Upper lobe of left lung (tissue), 6 donors: ENCODE measurements at places on chromosomes 1 and 21. TPM values are rescaled to one million over a fixed set of nuclear protein-coding genes. Genes with fewer than 3 reads are reported as not detected.

GRCh38 chr1:145955436-145955835, 2.4 kb downstream of the LIX1L start:
- peaks cover 28% of the 10 kb centered on the region for H3K4me1 ChIP-seq
- H3K36me3 ChIP-seq, result peaks cover 11% of the 10 kb centered on the region
- H3K27me3 ChIP-seq, result no peaks in the 10 kb centered on the region
- H3K4me3 ChIP-seq, result no peak overlapping the region
- H3K27ac ChIP-seq, result no peak overlapping the region

The CRYBG2 gene
- total RNA-seq, result 3.7 TPM

The IL22RA1 gene
- 0.79 TPM for total RNA-seq

- DNase-seq, result no peak
- H3K27me3 ChIP-seq, result no peaks in the 10 kb centered on the region
- peak overlapping the region; percentile 84 for H3K27ac ChIP-seq
- H3K36me3 ChIP-seq, result no peaks in the 10 kb centered on the region
- peak overlapping the region; percentile 30 for H3K4me3 ChIP-seq
These were observed 418 bp downstream of the IFI44L start for GRCh38 chr1:78620666-78621065.

The HMGCS2 gene
- 0.77 TPM for total RNA-seq

DNA sequence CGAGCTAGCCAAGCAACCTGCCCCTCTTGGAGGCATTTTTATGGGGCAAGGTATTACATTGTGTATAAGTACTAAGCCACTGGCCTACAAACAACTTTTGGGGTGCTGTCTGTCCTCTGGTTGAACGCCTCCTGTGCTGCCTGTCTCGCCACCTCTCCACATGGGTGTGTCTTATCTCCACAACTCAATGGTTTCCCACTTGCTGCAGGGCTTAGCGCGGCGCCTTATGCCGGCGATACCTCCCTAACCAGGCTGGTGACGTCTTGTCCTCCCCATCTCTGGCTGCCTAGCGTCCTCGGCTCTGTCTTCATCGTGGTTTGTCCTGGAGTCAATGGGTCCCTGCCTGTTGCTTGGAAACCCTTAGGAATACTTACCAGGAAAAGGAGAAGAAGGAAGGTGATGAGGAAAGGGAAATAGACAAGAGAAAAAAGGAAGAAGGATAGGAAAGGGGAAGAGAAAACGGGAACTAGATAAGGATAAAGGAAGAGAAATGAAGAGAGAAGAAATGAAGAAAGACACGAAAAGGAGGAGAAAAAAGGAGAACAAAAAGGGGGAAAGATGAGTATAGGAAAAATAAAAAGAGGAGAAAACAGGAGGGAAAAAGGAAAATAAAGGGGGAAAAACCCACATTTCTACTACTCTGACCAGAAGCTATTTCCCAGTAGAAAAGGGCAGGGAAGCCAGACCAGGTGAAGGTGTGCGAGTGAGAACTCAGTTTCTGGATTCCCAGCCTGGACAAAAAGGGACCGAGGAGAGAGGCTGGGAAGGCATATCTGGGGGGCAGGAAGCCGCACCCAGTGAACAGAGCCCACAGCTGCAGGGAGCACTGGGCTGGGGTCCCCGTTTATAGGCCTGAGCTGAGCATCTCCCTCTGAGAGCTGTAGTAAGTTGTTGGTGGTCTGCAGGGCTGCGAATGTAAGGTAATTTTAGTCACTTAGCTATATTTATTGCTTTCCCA, 86.2 kb downstream of the CLIC6 start:
- H3K27ac ChIP-seq, result no peak overlapping the region
- H3K4me1 ChIP-seq, result no peaks in the 10 kb centered on the region
- no peaks in the 10 kb centered on the region for H3K36me3 ChIP-seq
- no peak overlapping the region for H3K4me3 ChIP-seq
- H3K27me3 ChIP-seq, result no peaks in the 10 kb centered on the region

The FAM72D gene
- 2.1 TPM for total RNA-seq

The IL20 gene
- not detected for total RNA-seq

- no peaks in the 10 kb centered on the region for H3K27me3 ChIP-seq
- H3K4me3 ChIP-seq, result no peak overlapping the region
- no peaks in the 10 kb centered on the region for H3K36me3 ChIP-seq
- H3K27ac ChIP-seq, result no peak overlapping the region
These were observed 183.2 kb upstream of the HMCN1 start for GRCh38 chr1:185551008-185551407.

DNA sequence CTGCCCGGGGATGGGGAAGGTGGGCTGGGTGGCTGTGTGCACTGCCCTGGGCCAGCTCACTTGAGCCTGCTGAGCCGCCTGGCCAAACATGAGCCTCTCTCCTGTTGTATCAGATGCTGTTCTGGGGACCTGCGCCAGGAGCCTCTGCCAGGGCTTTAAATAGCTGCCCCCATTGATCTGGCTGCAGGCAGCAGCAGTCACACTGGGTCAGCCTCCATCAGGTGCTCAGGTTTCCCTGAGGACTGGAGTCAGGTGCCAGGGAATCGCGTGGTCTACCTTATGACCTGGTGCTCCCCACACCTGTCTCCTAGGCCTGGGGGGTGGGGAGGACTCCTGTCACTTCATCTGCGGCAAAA, 700 bp upstream of the CCDC28B start:
- no peak overlapping the region for H3K4me3 ChIP-seq
- H3K27ac ChIP-seq, result peak overlapping the region; percentile 76
- peaks cover 31% of the 10 kb centered on the region for H3K4me1 ChIP-seq
- no peak for DNase-seq
- H3K27me3 ChIP-seq, result no peaks in the 10 kb centered on the region

The ITLN1 gene
- total RNA-seq, result not detected
